ENCODE measurements at places on chromosomes 1 and 21.

- DNase-seq = no peak
These were observed 44.2 kb downstream of the PTPRU start for GRCh38 chr1:29280409-29281131.

DNA sequence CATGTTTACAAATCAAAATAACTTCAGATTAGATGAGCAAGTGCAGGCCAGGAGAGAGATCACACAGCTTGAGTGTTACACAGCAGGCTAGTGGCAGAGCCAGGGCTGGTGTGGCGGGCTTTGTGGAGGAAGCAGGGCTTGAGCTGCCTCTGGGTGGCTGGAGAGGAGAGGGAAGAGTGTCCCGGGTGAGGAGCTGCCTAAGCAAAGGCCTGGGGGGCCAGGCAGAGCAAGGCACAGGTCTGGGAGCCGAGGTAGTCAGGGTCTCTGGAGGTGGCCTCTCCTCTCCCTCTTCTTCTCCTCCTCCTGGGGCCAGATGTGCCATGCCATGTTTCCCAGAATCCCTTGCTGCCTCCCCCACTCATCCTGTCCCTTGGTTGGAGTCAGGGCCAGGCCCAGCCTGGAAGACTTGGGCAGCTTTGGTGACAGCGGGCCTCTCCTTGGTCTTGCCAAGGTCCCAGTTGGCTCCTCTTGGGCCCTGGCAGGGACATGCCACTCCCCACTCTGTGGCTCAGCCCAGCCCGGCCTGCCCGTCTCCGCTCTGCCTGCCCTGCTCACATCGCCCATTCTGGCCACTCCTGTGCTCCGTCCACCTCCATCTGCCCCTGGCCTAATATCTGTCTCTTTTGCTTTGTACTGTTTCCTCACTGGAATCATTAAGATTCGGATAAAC, 70.3 kb downstream of the PTPRU start:
- DNase-seq = no peak

GRCh38 chr1:36924282-36924811, 110.0 kb downstream of the GRIK3 start:
- peak; percentile 11 for DNase-seq

GRCh38 chr1:206847946-206848345, 17.5 kb upstream of the IL20 start:
- DNase-seq = no peak

- no peak for DNase-seq
These were observed 114.9 kb downstream of the CASZ1 start for GRCh38 chr1:10681296-10682107.

GRCh38 chr1:41342774-41343355, 18.4 kb upstream of the FOXO6 start:
- DNase-seq = no peak

GRCh38 chr1:7611421-7612010, 159.6 kb upstream of the VAMP3 start:
- DNase-seq = no peak

Data from activated CD4-positive, alpha-beta T cell treated with anti-CD3 and anti-CD28 coated beads, Interleukin-2, amount 50 U/mL, for 24 hours (primary cell).